Endodermal cell (in vitro differentiated cells): ENCODE measurements at places on chromosomes 1 and 21. TPM values are rescaled to one million over a fixed set of nuclear protein-coding genes. Genes with fewer than 3 reads are reported as not detected.
A peak's percentile ranks its signal among the peaks of the same experiment; 100 is the strongest.

ZBTB40 gene
- total RNA-seq = 12.7 to 18.6 TPM (median 18.5 TPM) in 3 replicates

DNA sequence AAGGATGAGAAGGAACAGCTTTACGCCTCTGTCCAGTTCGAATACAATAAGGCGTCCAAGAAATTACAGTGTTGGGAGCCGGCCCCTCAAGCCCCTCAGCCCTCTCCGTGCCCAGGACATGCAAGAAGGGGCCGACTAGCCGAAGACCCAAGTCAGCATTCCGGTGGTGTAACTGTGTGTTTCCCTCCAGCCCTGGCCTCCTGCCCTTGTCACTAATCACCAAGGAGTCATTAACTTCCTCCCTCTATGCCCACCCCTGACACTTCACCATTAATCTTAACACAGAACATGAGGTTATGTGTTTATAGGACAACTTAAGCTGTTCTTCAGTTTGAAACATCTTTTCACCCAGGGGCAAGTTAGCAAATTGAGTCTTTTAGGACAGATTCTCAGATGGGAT lies 16.4 kb upstream of the C4BPB start:
- H3K36me3 ChIP-seq = peaks cover 4% of the 10 kb centered on the region
- peaks cover 8% of the 10 kb centered on the region for H3K4me1 ChIP-seq
- peak; percentile 29 for DNase-seq
- H3K4me3 ChIP-seq = no peak overlapping the region
- H3K27me3 ChIP-seq = no peaks in the 10 kb centered on the region

DNA sequence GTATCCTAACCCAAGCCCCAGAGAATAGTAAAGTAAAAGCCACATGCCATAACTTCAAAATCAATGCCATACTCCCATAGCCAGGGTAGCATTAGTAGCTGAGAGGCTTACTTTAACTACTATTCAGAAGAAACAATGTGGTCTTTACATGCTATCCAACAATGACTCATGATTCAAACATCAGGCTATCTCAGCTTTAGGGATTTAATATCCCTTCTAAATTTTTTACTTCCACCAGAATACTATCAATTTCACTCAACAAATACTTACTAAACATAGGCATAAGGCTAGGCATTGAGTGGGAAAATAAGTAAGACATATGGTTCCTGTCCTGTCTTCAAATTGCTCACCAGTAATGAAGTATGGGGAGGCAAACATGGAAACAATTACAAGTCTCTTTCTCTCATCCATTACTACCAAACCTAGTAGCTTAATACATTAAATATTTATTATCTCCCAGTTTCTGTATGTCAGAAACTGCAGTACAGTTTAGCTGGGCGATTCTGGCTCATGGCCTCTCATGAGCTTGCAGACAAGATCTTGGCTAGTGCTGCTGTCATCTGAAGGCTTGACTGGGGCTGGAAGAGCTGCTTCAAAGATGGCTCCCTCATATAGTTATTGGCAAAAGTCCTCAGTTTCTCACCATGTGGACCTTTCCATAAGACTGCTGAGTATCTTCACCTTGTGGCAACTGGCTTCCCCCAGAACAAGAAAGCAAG lies 30.7 kb downstream of the EVI5 start:
- no peak overlapping the region for H3K4me3 ChIP-seq
- no peaks in the 10 kb centered on the region for H3K27me3 ChIP-seq
- H3K36me3 ChIP-seq = peaks cover 3% of the 10 kb centered on the region

HUNK gene
- 2.0 to 5.8 TPM (median 4.8 TPM) in 3 replicates for total RNA-seq

GRCh38 chr1:200861937-200862647 lies 10.7 kb upstream of the GPR25 start:
- DNase-seq = no peak
- no peaks in the 10 kb centered on the region for H3K4me1 ChIP-seq
- no peaks in the 10 kb centered on the region for H3K27me3 ChIP-seq
- H3K36me3 ChIP-seq = peaks cover 46% of the 10 kb centered on the region
- H3K4me3 ChIP-seq = no peak overlapping the region

CALML6 gene
- 0.89 to 1.2 TPM (median 0.97 TPM) in 3 replicates for total RNA-seq

TTC22 gene
- 0.27 to 0.61 TPM (median 0.44 TPM) in 3 replicates for total RNA-seq

XPR1 gene
- 29.9 to 50.9 TPM (median 50.1 TPM) in 3 replicates for total RNA-seq

- no peaks in the 10 kb centered on the region for H3K27me3 ChIP-seq
- H3K4me1 ChIP-seq = peaks cover 7% of the 10 kb centered on the region
- H3K4me3 ChIP-seq = no peak overlapping the region
- H3K27ac ChIP-seq = no peak overlapping the region
Observed at GRCh38 chr1:176847052-176847451, 317.5 kb downstream of the ASTN1 start.

DNA sequence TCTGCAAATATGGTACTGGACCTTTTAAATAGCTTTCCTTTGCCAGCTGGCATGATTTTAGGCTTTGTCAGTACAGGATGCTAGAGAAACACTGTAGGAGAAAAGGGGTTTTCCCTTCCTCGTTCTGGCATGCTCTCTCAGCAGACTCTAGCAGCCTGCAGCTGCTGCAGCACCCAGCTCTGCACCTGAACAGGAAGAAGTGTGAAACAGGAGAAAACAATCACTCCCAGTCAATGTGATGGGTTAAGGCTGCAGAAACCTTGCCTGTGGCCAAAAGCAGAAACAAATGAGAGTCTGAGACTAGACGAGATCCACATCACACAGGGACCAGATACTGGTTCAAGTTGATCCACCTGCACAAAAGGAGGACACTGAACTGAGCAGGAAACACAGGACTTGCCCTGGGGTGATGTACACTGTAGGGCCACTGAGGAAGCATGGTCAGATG lies 21.2 kb downstream of the OVGP1 start:
- H3K27me3 ChIP-seq = peaks cover 7% of the 10 kb centered on the region
- peaks cover 5% of the 10 kb centered on the region for H3K4me1 ChIP-seq
- no peak overlapping the region for H3K4me3 ChIP-seq

DNA sequence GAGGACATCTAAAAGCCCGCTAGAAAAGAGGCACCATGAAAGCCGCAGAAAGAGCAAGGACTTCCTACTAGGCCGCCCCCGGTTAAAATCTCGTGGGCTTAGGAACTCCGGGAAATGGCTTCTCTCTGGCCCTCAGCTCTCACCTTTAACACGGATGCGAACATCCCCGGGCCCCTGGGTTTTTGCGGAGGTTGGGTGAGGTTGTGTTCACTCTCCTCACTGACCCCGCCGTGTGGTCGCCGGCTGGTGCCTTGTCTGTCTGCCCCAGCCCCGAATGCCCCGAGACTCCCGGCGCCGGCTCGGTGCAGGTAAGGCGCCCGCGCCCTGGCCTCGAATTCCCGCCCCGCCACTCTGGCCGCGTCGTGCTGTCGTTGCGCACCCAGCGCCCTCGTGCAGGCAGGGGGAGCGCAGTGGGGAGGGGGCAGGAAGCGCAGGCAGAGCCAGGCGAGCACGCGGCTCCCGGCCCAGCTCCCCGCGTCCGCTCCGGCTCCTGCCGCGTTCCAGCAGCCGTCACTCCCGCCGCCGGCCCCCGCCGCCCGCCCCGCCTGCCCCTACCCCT lies at the start of gene SHISAL2A:
Gene SHISAL2A, plus strand, starts transcription at position 437 of the 559 bp plus-strand sequence. CDS start 326 bp downstream, outside the sequence.
- DNase-seq = peak; percentile 87
- H3K27me3 ChIP-seq = peaks cover 36% of the 10 kb centered on the region
- no peak within 1 kb of the TSS for H3K27ac ChIP-seq
- H3K36me3 ChIP-seq = no peaks in the 10 kb centered on the region

HAO2 gene
- not detected in 2 replicates for total RNA-seq

UTS2 gene
- total RNA-seq = not detected in 2 replicates

- no peak overlapping the region for H3K4me3 ChIP-seq
- peaks cover 78% of the 10 kb centered on the region for H3K36me3 ChIP-seq
- no peak overlapping the region for H3K27ac ChIP-seq
Observed at GRCh38 chr1:6530504-6531160, 23.7 kb downstream of the NOL9 start.

DNA sequence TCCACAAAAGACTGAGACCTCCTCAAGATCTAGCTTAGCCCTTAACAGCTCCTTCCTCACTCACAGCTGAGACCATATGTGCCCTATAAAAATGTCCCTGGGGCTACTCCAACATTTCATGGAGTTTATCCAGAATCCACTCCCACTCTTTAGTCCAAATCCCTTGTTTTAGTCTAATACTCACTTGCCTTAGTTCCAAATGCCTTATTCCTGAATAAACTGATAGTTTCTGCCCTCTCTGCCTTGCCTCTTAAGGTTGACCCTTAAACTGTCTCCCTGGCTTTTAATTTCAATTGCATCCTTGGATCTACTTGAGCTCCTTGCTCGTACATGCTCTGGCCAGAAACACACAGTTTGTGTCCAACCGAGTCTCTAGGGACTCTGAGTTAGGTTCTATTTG lies 47.3 kb upstream of the LYPLAL1 start:
- no peaks in the 10 kb centered on the region for H3K36me3 ChIP-seq
- no peak for DNase-seq

- no peak for DNase-seq
- H3K27ac ChIP-seq = no peak overlapping the region
- peaks cover 14% of the 10 kb centered on the region for H3K27me3 ChIP-seq
- H3K4me3 ChIP-seq = no peak overlapping the region
- H3K4me1 ChIP-seq = no peaks in the 10 kb centered on the region
Observed at GRCh38 chr21:42512346-42513034, 1.2 kb upstream of the SLC37A1 start.

- H3K27me3 ChIP-seq = no peaks in the 10 kb centered on the region
- H3K4me3 ChIP-seq = no peak overlapping the region
- no peak overlapping the region for H3K27ac ChIP-seq
- H3K36me3 ChIP-seq = no peaks in the 10 kb centered on the region
- no peak for DNase-seq
- H3K4me1 ChIP-seq = no peaks in the 10 kb centered on the region
Observed at GRCh38 chr1:244779410-244779809, 56.0 kb upstream of the COX20 start.

DVL1 gene
- 64.7 and 73.3 TPM in 2 replicates for total RNA-seq

ST6GALNAC3 gene
- 3.1 to 8.0 TPM (median 7.6 TPM) in 3 replicates for total RNA-seq

GRCh38 chr1:8118031-8118451 lies 91.9 kb upstream of the ERRFI1 start:
- no peaks in the 10 kb centered on the region for H3K27me3 ChIP-seq
- H3K36me3 ChIP-seq = no peaks in the 10 kb centered on the region
- peaks cover 5% of the 10 kb centered on the region for H3K4me1 ChIP-seq
- H3K4me3 ChIP-seq = no peak overlapping the region
- peak; percentile 77 for DNase-seq

CDA gene
- total RNA-seq = 1.3 to 5.3 TPM (median 2.5 TPM) in 3 replicates

GRCh38 chr21:22250355-22250754 lies 1252.1 kb downstream of the NCAM2 start:
- no peaks in the 10 kb centered on the region for H3K27me3 ChIP-seq
- H3K36me3 ChIP-seq = no peaks in the 10 kb centered on the region
- H3K4me3 ChIP-seq = no peak overlapping the region
- DNase-seq = no peak
- H3K4me1 ChIP-seq = no peaks in the 10 kb centered on the region
- no peak overlapping the region for H3K27ac ChIP-seq
